Heart right ventricle (tissue), 16 donors: ENCODE measurements at places on chromosomes 4 and X.

DNA sequence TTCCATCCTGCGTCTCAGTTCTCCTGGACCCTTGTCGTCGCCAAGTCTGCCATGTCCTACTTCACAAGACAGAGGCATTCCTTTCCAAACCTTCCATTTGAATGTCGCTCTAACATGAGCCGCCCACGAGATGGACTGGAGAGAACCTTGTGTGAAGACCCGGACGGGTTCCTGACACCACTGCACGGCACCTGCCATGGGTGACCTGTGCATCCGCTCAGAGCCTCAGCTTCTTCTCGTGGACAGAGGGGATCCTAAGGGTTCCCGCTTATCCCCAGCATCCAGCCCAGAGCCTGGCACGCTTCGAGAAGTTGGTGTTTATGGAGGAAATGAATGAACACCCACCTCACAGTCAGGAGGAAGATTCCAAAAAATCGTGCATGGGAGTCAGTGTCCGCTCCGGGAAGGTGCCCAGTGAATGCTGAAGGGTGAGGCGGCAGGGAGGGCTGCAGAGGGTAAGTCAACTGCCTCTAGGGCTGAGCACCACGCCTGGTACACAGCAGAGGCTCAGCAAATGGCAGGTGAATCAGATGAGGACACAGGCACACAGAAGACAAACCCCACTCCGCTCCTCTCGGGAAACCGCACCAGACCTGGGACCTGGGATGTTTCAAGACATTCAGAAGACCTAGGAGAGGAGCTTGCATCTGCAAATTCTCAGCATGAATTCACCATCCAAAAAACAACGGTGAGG lies 52.6 kb downstream of the WFS1 start:
- no peak for DNase-seq

DNA sequence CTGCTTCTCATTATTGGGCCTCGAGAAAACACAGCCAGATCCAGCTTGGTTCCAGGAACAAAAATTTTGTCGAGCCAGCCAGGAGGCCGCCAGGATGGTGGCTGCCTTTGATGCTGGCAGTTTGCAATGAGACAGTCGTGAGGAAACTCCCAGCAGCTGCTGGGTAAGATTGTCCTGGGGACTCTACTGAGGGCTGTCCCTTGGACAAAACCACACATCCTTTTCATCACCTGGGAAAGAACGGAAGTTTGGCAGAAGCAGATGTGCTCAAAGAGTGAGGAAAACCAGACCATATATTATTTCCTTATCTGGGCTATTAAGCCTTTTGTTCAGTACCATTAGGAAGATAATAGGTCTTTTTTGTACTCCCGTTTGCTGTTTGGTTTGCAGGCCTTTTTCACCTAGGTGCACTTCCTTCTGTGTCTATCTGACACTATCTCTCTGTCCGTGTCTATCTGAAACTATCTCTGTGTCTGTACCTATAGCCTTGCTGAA lies 13.4 kb upstream of the PAPSS1 start:
- DNase-seq, result no peak

DNA sequence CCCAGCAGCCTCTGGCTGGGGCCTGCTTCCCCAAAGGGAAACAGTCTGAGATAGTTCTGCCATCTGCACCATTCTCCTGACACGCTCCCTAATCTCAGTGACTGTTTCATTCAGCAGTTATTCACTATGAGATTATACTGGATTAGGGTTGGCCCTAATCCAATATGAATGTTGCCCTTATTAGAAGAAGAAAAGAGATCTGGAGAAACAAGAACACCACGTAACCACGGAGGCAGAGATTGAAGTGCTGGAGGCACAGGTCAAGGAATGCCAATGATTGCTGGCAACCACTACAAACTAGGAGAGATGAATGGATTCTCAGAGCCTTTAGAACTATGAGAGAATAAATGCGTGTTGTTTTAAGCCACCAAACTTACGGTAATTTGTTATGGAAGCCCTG lies 7.4 kb downstream of the ACOX3 start:
- DNase-seq, result no peak

DNA sequence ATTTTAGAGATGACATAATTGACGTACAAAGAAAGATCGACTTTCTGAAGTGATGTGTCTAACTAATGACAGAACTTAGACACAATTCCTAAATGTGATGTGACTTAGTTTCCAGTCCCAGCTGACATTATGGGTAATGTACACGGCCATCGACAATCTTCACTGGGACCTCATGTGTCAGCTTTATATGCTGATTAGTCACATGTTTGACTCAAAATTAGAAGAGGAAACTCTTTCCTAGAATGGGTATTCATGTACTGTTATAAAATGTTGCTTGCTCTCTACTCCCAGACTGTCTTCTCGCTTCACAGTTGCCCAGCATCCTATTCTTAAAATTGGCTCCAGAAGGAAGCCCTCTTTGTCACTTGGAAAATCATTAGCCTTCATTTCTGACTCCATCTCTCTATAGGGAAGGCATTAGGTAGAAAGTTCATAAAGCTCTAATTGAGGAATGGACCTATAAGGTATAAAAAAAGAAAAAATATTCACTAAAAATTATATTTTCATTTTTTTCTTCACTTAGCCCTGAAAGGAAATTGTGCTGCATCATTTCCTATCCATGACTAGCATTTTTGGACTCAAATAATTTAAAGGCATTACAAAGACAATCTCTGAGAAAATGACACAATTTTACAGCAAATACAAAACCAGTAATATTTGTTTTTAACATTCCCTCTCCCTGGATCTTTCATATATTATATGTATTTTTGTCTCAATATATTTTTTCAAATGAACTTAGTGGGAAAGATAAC lies 554.6 kb downstream of the INPP4B start:
- DNase-seq, result no peak

DNA sequence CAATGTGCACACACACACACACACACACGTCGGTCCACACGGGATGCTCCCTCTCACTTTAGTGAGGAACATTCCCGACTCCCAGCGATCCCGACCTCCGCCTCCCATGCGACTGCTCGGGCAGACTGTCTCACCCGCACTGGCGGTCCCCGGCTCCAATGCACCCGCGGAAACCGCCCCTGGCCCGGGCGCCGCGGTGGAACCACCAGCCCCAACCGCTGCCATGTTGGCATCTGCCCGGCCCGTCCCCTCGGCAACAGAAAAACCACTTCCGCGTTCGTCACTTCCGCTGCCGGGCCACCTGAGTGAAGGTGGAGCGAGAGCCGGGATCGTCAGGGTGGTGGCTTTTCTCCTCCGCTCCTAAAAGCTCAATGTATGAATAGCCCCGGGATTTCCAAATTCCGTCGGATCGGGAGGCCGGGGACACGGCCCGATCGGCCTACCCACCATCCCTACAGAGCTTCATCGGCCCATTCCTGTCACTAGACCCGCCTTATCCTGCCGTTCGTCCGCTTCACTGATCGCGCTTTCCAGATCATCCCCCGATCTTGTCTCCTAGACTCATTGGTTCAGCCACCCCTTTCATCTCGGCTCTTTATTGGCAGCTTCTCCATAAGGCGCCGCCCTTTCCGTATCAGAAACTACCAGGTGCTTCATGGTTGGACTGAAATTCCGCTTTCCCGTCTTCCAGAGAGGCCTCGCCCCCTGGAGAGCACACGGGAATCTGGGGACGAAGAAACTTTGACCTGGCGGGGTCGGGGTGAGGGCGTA lies at the start of gene SLC35A2:
Gene SLC35A2 (minus strand): TSS at position 235 of the 771 bp plus-strand sequence. CDS start 10 bp downstream, at position 225.
- DNase-seq, result peak; percentile 76

GRCh38 chr4:139144911-139145551 lies 32.0 kb downstream of the ELF2 start:
- no peak for DNase-seq

GRCh38 chr4:89803036-89803435 lies 33.9 kb downstream of the SNCA start:
- DNase-seq, result no peak

DNA sequence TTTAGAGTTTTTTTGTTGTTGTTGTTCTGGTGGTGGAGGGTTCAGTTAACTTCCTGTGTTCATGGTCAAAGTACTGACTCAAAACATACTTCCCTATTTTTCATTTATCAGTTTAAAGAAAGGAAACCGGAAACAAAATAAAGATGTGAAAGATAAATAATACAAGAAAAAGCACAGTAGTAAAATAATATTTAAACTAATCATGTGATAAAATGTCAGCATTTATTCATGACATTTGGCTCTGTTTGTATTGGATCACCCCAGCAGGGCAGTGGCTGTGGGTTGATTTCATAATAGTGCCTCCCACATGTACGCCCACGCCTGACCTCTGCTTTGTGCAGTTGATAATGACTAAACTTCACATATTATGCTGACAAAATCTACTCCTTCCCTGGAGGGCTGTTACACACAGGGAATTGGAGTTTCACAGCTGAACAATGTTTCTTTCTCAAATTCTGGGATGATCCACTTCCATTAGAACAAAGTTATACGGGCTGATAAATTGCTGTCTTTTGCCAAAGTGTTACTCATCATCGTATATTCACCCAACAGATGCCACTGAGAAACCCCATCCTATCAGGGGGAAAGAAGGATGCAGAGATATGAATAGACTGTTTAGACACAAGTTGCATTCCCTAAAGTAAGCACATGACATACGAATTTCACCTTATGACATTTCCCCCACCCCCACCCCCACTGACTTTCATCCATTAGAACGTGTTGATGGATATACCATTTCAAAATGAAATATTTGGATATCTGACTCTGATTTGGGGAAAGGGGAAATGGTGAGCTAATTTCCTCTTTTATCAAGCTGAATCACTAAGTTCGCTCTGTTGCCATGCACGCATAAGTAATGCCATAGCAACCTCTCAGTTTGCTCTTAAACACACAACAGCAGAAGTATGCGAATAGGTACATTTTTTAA lies 48.3 kb downstream of the AMELX start:
- peak; percentile 17 for DNase-seq

DNA sequence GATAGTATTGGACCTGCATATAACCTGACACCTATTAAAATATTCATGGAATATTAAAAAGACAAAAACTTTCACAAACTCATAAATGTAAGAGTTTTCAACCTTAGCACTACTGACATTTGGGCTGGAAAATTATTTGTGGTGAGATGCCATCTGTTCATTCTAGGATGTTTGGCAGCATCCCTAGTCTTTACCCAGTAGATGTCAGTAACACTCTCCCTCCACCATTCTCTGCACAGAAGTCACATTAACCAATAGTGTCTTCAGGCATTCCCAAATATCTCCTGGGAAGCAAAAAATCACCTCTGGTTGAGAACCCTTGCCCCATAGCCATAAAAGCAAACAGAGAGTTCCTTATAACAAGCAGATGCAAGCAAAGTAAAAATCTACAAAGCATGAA lies 41.4 kb upstream of the NDST4 start:
- DNase-seq, result no peak

DNA sequence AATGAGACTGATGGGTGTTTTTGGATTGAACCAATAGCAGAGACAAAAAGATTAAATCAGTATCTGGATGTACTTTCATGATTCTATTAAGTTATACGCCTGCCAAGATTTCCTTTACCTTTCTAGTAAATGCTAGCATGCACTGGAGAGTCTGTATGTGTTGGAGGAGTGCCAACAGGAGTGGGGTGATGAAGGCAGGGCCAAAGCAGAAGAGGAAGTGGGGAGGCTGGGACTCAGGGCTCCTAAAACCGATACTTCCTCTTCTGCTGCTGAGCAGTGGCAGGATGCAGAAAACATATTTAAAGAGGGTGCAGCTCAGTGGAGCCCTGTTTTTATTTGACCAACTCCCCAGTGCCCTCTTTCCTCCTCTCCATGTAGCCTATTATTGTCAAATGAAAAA lies 5.6 kb downstream of the CYSLTR1 start:
- peak; percentile 14 for DNase-seq

GRCh38 chr4:168832763-168833575 lies 177.1 kb downstream of the CBR4 start:
- peak; percentile 53 for DNase-seq

- no peak for DNase-seq
Observed at GRCh38 chr4:162241857-162242256, 78.1 kb upstream of the FSTL5 start.

- no peak for DNase-seq
Observed at GRCh38 chrX:49075347-49075746, 1.5 kb upstream of the PRAF2 start.

DNA sequence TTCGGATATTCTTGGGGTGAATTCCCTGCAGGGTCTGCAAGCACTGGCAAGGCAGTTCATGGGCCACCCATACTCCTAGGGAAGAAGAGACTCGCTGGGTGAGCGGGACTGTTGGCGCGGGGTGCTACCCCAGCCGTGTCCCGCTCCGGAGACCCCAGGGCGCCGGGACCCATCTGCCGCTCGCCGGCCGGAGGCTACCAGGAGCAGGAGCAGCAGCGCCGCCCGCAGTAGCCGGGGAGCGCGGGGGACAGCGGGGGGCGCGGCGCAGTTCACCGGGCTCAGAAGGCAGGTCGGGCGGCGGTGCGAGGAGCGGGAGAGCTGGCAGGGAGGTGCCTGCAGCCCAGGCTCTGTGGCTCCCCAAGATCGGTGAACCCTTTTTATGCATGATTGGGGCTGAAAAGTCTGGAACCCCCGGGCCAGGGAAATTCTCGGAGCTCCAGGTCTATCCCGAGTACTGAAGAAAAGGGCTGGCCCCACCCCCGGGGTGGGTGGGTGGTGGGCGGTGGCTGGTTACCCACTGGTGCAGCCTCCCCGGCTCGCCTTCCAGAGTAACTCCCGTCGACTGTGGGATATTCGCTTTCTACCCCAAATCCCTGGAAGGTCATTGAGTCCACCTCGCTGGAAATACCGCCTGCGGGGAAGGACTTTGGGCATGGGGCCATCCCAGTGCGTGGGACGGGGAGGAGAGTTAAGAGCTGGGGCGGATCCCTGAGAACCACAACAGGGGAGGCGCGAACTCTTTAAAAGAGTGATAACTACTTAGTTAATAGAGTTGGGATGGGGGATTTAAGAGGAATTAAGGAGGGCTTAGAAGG lies 37.6 kb downstream of the PF4 start:
- DNase-seq, result peak; percentile 9

DNA sequence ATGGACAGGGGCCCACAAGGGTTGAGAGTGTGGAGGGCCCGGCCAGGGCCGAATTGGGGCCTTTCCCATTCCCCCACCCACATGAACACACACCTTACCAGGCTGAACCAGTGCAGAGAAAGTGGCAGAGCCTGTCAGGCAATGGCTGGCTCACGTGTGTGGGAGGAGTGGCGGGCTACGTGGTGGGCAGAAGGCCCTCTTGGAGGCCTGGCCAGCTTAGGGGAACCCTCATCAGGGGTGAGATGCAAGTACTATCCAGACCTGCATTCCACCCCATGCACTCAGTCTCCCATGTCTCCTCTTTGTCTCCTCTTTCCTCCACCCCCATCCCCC lies 965 bp downstream of the TCEAL4 start:
- DNase-seq, result no peak

- no peak for DNase-seq
Observed at GRCh38 chr4:72663828-72664227, 94.8 kb upstream of the ADAMTS3 start.

GRCh38 chr4:69649629-69650028 lies 3.4 kb downstream of the UGT2A1 start:
- DNase-seq, result no peak

DNA sequence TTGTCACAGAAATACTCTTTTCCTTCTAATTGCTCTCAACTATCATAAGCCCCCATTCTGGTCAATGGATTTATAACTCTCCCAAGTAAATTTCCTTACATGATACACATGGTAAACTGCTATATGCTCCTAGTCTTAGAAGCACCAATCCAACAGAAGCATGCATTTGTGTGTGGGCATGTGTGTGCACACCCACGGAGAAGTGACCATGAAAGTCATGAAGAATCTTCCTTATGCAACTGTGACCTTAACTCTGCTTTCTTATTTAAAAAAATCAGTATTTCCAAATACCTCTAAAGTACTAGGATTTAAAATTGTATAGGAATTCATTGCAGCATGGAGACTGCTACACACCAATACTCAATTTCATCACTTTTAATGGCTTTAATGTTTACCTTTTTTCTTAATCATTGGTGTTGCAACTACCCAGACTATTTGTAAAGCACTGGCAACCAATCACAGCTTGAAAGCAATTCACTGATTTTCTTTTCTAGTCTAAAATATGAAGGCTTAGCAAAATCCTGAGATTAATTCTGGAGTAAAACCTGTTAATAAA lies 47.6 kb downstream of the MAML3 start:
- DNase-seq, result no peak
